ENCODE measurements at places on chromosomes 7 and 10.

- DNase-seq: no peak
Observed at GRCh38 chr7:100215895-100216294, 3.9 kb upstream of the PVRIG start.

DNA sequence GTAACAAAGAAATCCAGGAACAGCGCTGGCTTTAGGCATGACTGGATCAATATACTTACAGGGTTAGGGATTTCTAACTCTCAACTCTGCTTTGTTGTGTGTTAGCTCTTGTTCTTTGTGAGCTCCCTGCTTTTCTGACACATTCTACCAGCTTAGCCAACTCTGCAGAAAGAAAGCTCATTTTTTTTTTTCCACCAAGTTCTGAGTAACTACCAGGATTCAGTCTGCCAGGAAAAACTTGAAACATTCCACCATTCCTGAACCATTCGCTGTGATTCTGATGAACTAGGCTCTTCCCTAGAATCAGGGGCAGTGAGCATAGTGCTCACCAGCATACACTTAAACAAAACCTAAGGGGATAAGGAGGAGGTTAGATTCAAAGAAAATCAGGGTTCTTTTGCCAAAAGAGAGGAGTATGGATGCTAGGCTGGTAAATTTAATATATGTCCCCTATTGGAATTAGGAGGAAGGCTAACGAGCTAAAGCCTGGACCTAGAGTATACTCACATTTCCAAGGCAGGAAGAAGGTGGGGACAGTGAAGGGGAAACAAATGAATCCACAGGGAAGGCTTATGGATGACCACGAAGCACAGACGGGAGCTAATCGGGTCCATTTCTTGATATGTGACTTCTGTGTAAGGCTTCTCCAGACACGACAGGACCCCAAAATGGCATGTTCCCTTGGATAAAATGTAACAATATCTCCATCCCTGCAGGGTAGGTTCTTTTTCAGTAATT lies 183.4 kb downstream of the PRKG1 start:
- no peak for DNase-seq

DNA sequence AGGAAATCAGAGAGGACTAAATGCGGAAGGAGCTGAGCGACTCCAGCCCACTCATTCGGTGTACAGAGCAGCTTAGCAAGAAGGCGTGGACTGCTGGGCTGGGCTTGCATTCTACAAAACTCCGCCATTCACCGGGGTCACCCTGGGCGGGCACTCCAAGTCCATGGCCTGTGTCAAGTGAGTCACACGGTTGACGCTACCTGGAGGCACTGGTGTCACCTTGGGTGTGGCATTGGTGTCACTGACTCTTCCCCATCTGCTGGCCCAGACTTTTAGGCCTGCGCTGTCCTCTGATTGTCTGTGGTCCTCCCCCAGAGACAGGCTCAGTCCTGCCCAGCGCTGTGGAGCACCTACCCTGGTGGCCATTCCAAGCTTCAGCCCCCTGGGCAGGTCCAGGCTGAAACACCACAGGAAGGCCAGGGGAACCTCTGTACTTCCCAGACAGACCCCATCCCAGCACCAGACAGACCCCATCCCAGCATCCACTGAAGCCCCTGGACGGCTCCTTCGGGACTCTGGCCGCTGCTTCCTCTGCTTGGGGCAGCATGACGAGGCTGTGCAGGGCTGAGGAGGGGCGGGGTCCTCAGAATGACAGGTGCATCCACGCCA lies 30.6 kb upstream of the CNPY1 start:
- DNase-seq: no peak

GRCh38 chr10:119393421-119393820 lies 149.1 kb downstream of the RGS10 start:
- DNase-seq: no peak

DNA sequence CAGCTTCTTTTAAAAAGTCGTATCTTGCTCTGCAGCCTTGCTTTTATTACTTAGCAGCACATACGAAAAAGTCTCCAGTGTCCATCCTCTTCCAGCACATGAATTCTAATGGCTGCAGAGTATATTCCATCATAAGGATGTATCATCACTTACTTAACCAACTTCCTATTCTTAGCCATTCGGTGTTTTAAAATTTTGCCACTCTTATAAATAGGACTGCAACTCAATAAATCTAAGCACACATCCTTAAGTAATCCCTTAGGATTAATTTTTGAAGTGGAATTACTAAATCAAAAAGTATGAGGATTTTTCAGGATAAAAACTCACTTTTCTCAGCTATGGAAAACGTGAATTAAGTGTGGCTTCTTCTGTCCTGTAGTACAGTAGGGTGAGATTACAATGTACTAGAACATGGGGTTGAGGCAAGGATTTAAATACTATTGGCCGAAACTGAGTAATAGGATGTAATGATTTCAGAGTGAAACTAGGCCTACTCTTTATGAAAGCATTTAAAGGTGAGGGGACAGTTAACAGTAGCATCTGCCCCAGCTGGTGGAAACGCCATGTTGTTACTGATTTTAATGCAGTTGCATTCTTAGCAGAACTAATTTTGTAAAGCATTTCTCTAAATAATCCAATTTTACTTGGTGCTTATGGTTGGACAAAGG lies 1035.5 kb downstream of the LRMDA start:
- no peak for DNase-seq

GRCh38 chr7:128020159-128020558 lies 11.1 kb downstream of the LRRC4 start:
- no peak for DNase-seq

DNA sequence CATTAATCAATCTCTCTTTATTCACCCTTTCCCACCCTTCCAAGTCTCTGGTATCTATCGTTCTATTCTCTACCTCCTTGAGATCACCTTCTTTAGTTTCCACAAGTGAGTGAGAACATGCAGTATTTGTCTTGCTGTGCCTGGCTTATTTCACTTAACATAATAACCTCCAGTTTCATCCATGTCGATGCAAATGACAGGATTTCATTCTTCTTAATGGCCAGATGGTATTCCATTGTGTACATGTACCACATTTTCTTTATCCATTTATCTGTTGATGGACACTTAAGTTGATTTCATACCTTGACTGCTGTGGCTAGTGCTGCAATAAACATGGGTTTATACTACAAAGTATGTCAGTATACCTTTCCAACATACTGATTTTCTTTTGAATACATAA lies 3.8 kb upstream of the AOAH start:
- DNase-seq: no peak

DNA sequence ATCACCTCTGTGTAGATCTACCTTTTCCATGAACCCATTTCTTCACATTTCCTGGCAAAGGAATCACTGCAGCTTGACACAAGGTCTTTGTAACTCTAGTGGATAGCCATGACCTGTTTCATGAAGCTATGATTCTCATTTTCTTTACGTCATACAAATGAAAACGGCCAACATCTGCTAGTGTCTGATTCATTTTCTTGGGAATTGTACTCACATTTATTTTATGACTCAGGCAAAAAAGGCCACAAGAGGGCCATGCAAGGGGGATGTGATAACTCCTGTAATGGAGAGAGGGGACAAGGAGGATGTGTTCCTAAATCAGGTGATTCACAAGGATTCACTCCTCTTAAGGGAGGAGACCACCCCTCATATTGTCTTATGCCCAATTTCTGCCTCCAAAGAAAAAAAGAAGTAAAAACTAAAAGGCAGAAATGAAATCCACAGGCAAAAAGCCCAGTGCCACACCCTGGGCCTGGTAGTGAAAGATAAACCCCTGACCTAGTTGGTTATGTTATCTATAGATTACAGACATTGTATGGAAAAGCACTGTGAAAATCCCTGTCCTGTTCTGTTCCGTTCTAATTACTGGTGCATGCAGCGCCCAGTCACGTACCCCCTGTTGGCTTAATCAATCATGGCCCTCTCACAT lies 249.9 kb downstream of the IPMK start:
- DNase-seq: no peak

DNA sequence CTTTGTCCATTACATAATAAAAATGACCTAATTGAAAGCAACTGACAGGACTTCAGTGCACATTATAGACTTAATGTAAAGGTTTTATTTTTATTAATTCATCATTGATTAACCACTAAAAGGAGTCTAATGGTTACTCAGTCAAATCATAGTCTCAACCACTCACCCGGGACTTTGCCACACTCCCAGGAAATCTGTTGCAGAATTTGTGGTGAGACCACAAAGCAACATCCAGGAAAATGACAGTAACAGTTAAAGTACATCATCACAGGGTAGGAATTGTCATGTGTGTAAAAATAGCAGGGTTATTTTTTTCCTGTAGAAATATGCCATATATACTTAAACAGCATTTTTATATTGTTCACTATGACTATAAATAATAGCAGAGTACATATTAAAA lies 6.3 kb upstream of the HGF start:
- no peak for DNase-seq

DNA sequence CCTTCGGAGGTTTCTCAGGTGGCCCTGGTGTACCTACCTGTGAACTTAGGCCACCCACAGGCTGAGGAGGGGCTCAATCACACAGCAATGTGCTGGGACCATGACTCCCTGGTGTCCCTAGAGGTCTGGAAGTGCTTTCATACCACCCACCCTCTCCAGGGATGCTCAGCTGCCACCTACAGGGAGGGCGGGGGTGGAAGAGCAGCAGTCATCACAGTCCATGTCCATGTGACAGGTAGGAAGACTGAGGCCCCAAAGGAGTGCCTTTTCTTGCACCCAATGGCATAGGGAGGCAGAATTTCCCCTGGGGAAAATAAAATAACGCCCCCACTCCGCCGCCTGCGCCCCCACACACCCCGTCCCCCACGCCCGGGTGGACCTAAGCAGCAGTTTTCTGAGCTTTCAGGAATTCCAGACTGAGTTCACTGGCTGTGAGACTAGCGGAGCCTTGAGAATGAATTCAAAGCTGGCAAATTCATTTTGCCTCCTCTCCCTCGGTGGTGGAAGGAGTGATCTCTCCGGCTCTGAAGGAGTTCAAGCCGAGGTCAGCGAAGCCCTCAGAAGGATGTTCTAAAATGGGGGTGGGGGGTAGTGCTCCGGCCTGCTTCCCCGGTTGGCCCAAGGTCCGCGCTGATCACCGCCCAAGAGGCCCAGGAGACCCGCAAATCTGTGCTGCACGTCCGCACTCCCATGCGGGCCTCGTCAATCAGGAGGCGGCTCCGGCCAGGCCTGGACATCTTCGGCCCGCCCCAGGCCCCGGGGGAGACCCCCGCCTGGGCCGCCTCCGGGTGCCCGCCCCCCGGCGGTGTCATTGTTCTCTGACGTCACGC lies 2.1 kb upstream of the ZMIZ1 start:
- DNase-seq: no peak

DNA sequence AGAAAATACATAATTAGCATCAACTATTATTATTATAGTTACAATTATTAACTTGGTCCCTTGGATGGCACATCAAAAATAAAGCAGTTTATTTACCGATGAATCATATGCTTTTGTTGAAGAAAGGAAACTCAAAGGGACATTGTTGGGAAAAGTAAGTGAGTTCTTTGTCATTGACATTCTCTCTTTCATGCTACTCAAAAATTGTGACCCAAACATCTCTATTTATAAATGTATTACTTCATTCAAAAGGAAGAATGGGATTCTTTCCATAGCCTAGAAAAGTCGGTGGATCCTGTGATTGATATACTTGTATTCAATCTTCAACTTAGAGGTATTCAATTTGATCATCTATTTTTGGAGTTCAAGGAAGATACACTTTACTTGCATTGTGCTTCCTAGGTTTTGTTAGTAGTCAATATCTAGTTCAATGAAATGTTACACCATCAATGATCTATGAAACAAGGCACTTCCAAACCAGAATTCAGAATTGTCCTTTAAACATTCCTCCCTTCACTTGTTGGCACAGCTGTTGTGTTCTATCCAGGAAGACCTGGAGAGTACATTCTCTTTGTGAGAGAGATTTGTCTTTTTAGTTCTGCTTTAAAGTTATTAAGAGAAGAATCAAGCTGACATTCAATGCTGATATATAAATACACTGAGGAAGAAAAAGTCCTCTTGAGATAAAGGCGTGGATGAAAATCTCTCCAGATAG lies 235.2 kb downstream of the TMEM26 start:
- DNase-seq: no peak

DNA sequence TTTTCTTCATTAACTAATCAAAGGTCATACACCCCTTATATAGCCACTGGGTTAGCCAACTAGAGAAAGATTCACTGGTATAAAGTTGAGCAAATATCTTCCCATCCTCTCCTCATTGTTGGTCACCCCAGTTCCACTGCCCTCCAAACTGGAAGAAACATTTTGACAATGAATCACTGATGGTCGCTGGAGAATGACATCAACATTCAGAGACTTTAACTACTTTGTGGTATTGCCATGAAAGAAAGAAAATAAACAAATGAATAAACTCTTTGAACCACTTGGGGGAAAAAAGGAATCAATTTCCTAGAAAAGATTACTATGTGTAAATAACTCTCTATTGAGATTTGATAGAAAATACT lies 23.4 kb downstream of the HYCC1 start:
- no peak for DNase-seq

DNA sequence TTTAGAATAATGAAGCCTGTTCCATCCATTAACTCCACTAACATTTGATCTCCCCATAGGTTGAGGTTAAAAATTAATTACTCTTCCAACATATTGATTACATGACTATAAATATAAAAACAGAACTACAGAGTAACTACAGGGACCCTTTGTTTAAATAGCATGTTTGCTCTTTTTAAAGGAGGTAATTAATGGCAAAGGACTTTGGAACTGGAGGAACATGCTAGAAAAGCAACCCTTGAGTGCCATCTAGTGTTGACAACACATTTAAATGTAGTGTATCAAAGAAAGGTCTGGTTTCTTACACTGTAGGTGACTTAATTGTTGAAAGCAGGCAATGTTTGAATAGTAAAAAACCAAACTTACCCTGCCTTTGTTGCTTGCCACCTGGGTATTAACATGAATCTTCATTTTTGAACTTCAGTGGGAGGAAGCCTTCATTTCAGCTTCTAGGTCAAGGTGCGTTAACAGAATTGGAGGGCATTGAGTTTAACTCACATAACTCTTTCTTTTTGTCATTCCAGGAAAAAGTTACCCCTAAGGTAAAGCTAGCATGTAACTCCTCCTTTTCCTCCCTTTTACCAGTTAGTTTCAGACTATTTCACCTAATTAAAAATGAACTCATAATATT lies 52.6 kb upstream of the CAPZA2 start:
- DNase-seq: peak; percentile 52

GRCh38 chr7:137980308-137980707 lies 21.6 kb downstream of the CREB3L2 start:
- DNase-seq: no peak

DNA sequence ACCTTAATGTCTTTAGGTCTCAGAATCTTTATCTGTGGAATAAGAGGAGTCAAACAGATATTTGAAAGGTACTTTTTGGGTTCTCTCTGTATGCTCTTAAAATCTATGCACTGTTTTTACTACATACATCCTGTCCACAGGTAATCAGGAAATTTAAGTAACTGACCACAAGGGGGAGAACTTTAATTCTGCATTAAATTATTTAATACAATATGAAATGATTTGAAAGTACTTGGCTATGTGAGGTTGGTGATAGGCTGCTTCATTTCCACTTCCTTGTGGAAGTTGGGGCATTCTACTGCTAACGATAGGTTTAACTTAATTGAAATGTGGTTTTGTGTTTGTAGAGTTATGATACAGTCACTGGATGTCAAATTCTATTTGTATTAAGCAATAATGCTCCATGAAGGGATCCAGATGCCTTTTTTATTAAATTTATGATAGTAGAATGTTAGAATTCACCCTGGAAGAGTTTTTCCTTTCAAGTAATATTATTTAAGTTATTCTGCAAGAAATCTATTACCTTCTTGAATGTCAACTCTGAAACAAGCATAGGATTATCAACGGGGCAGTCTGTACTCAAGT lies 6.0 kb downstream of the TEX47 start:
- DNase-seq: no peak
